ENCODE measurements at places on chromosomes 13 and 19.
A peak's percentile ranks its signal among the peaks of the same experiment; 100 is the strongest.

DNA sequence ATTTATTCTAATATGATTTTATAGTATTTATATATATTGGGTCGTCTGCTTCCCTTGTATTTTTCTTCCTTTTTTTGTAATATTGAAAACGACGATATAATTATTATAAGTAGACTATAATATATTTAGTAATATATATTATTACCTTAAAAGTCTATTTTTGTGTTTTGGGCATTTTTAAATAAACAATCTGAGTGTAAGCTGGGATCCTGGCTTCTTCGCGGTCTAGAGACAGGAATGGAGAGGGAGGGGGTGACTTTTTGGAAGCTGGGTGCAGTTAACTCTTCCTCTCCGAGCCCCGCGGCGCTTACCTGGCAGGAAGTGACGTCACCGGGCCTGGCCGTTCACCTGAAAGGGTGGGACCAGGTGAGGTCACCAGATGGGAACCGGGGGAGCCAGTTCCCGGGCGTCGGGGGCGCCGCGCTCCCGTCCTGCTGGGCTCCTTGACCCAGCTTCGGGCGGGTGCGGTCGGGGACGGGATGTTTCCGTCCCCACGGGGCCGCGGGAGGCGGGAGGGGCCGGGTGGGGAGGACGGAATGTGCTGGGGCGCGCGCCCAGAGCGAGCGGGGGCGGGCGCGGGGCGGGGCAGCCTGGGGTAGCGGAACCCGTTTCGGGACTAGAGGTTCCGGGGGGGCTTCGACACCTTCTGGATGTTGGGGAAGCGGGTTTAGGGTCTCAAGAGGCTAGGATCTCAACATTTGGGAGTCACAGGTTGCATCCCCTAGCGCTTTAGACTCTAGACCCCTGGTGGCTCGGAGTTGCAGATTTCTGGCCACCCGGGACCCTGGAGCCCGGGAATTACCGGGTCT is 2.8 kb downstream of the ZFP36 start:
- peak; percentile 96 for DNase-seq

- no peak for DNase-seq
Measured at GRCh38 chr13:44685641-44686040, 109.5 kb upstream of the TSC22D1 start.

DNA sequence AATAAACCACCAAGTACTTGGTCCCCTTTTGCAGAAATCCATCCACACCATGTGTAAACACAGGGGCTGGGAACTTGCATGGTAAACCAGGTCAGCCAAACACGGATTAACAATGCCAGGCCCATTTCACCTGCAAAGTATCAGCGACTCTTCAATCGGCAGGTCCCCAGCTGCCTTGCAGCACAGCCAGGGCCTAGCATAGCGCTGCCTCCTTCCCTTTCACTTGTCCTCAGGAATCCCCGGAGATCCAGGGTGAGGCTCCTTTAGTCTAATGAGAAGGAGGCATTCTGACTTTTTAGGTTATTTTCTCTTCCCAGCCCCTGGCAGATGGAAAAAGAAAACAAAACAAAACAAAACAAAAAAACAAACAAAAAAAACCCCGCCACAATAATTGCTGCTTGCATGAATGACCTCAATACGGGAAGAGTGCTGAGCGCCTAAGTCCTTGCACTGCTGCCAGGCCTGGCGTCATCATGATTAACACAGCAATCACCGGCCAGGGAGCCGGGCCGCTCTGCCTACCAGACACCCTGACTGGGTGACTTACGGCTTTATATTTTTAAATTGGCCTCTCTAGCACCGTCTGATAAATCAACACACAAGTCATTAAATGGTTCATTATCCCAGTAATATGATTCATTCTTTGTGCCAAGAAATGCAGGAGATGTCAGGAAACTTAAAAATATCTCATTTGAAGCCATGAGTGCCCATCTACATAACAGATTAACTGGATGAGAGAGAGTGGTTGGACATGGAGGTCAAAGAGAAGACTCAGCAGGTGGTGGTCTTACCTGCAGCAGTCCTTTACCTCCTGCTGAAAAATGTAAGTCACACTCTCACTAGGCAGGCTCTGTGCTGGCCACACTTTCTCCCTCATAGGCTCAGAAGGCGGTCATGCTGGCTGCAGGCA is 692.7 kb downstream of the UQCRFS1 start:
- DNase-seq = no peak

DNA sequence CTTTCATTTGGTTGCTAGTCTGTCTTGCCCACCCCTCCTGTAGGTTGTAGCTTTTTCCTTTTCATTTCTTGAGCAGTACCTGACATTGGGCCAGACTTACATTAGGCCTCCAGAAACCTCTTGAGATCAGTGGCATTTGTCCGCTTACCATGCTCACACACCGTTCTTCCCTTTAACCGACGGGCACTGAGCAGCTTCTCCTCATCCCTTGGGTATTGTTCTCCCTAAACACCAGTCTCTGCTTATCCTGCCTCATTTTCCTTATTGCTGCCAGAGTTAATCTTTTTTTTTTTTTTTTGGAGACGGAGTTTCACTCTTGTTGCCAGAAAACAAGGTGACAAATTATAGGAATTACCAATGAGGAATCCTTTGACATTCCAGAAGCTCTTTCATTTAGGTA is 27.2 kb upstream of the KCTD4 start:
- DNase-seq = no peak

DNA sequence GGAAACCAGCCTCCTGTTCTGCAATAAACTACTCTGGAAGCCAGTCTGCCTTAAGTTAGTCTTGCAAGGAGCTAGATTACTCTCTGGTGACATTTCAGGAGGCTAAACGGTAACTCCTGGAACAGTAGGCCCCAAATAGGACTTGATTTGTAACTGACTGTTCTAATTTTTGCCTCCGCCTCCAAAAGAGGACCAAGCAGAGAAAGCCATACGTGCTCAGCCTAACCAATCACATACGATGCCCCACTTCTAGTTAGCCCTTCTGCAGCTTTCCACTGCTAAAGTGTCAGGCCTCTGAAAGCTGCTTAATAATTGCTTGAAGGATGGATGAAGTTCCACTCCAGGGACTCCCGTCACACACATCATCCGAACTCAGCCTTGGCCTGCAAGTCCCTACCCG is 744 bp downstream of the ZNF805 start:
- DNase-seq = no peak

GRCh38 chr19:48554385-48555091 is 2.6 kb downstream of the SULT2B1 start:
- DNase-seq = no peak

DNA sequence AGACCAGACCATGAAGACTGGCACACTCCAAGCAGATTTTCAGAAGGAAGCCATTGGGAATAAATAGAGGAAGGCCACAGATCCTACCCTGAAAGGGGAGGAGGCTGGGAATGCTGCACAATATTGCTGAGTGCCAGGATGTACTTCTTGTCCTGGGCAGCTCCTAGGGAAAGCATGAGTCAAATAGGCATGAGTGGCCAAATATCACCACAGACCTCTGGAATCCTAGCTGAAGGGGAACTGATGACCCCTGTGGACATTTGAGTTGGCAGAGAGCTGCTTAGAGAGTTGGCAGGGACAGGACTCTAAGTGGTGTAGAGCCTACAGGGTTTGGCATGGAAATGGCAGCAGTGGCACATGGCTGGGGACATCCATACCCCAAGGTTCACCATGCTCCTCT is 234.3 kb upstream of the TRPC4 start:
- no peak for DNase-seq

- DNase-seq = peak; percentile 50
Measured at GRCh38 chr13:29758531-29759114, 91.8 kb downstream of the UBL3 start.

DNA sequence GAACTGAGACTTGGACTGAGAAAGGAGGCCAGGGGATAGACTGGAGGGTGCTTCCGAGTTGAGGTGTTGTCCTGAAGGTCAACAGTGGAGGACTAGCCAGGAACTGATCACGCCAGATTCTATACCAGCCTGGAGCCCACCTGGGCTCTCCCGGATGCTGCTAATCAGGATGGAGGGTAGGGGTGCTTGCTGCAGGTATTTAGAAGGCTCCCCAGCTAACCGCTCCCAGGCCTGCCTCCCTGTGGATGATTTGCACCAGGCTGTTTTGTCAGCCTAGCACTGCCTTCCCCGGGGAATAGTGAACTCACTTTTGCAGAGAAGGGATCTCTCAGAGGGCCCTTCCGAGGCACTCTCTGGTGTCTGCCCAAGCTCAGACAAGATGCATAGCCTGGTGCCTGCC is 60.5 kb upstream of the KCTD15 start:
- no peak for DNase-seq

GRCh38 chr19:37961198-37961597 is 54.2 kb downstream of the SIPA1L3 start:
- DNase-seq = no peak

DNA sequence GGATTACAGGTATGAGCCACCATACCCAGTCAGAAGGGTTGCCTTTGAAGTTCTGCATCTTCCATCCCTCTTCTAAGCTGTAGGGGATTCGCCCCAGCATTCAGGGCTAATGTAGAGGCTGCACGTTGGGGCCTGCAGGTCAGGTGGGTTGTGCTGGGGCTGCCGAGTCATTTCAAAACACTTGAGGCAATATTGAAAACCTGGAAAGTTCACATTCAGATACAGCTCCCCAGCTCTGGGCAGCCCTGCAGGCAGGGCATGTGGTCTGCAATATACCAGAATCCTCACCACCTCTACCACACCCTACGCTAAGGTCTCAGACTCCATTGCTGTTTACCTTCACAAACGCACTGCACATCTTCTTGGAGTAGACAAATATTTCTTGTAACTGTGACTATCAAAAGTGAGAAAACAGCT is 24.6 kb downstream of the CCNE1 start:
- DNase-seq = no peak

DNA sequence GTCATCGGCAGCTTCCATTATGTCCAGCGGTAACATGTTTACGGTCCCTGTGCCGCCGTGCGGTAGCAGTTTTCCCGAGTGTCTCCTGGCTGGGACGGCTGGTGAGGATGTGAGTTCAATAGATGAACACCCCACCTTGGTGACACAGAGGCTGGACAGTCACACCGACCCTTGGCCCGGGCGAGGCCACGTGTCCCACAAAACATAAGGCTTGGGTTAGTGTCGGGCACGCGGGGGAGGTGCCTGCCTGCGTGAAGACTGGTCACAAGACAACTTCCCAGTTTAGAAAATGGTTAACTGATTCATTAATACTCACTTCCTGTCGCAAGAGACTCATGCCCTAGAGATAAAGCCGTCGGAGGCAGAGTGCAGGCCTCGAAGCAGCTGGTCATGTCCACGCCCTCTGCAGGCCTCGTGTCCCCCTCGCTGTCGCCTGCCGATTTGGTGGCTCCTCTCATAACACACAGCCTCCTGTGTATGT is 17.2 kb downstream of the RASA3 start:
- DNase-seq = peak; percentile 24

- DNase-seq = no peak
Measured at GRCh38 chr19:887072-887471, 5.9 kb downstream of the MED16 start.

DNA sequence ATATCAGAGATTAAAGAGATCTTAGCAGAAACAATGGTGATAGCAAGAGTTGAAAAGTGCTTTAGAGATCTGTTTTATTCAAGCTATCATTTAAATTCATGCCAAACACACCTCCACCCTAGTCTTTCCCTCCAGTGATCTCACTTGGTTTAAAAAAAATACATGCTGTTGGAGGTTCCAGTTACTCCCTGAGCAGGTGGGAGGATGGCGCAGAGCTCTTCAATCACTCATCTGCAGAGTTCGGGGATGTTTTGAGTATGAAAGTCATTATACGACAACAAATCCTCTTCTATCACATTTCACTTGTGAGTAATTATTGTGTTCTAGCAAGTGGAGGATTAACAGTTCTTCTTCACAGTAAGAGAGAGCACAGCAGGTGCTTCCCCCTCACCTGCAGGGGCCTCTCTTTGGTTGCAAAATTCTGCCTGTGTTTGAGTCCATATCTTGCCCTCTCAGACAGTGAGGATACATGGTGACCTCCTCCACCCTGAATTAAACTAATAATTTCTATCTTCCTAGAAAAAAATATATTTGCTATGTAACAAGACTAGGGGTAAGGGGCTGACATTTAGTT is 376.7 kb downstream of the LIG4 start:
- DNase-seq = no peak

GRCh38 chr19:1401138-1401888 is at the start of gene GAMT:
GAMT (minus strand) TSS chr19:1401542; CDS start chr19:1401476, 66 bp downstream.
- DNase-seq = peak; percentile 62

DNA sequence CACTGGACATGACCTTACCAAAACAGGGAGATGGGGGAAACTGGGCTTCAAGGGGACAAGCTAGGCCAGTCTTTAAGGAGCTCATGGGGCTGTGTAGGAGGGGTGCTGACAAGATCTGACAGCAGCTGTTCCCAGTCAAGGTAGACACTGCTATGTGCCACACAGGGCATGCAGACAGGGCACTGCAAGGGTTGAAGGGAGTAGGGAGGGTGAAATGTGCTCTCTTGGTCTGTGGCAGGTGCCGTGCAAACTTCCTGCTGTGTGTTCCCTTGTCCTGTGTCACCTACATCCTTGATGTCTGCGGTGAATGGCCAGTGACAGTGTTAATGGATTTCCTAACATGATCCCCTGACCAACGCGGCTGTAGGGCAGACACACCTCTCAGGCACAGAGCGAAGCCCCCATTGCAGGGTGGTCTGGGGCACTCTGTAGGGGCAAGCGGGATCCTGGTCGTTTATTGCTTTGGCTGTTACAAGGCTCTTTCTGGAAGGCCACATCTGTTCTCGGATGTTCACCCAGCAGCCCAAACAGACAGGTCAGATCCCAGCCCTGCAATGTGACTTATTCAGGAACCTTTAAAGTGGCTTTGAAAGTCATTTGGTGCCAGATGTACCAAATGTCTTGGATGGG is 199.5 kb upstream of the ZNF536 start:
- no peak for DNase-seq

GRCh38 chr19:44753932-44754749 is 5.6 kb downstream of the BCL3 start:
- DNase-seq = peak; percentile 94

GRCh38 chr13:26628706-26629105 is 71.2 kb downstream of the WASF3 start:
- no peak for DNase-seq

DNA sequence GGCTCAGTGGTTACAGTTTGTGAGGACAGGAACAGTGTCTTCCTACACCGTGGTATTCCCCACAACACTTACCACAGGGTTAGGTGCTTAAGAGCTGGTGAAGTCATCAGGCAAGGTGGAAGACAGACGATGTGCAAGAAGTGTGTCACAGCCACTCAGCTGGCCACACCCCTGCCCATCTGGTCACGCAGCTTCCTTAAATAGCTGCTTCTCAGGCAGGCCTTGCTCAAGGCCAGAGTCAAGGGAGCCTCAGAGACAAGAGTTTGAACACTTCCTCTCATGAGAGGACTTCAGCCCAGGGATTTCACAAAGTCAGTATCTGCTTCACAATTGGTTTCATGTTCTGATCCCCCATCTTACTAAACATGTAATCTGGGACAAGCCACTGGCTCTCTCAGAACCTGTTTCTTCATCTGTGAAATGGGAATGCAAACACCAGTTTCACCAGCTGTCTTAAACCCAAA is 80.3 kb upstream of the FRY start:
- peak; percentile 41 for DNase-seq

GRCh38 chr13:34469196-34469986 is 472.7 kb upstream of the NBEA start:
- no peak for DNase-seq

- DNase-seq = peak; percentile 85
Measured at GRCh38 chr19:18160971-18161635, 8.1 kb downstream of the PIK3R2 start.
